ENCODE measurements at places on chromosomes 6 and 20.

- DNase-seq: peak; percentile 68
Observed at GRCh38 chr6:106702451-106703110, 73.2 kb downstream of the QRSL1 start.

DNA sequence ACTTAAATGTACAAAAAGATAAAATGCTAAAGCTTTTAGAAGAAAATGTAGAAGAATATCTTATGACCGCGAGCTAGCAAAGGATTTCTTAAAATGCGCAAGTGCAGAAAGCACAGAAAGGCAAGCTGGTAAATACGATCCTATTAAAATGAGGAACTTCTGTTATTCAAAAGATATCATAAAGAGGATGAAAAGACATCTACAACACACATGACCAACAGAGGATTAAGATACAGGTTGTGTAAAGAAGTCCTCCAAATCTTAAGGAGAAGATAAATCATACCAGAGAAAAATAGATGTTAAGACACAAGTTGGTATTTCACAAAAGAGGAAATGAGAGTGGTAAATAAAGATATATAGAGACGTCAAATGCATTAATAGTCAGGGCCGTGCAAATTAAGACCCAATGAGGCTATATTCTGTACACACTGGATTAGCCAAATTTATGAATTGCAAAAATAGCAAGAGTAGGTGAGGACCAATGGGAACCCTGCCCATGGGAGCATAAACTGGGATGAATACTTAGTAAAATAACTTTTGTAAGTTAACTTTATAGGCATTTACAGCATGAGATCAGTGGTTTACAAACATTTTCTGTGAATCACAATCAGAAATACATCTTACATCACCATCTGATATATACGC lies 23.0 kb downstream of the APCDD1L start:
- DNase-seq: no peak

DNA sequence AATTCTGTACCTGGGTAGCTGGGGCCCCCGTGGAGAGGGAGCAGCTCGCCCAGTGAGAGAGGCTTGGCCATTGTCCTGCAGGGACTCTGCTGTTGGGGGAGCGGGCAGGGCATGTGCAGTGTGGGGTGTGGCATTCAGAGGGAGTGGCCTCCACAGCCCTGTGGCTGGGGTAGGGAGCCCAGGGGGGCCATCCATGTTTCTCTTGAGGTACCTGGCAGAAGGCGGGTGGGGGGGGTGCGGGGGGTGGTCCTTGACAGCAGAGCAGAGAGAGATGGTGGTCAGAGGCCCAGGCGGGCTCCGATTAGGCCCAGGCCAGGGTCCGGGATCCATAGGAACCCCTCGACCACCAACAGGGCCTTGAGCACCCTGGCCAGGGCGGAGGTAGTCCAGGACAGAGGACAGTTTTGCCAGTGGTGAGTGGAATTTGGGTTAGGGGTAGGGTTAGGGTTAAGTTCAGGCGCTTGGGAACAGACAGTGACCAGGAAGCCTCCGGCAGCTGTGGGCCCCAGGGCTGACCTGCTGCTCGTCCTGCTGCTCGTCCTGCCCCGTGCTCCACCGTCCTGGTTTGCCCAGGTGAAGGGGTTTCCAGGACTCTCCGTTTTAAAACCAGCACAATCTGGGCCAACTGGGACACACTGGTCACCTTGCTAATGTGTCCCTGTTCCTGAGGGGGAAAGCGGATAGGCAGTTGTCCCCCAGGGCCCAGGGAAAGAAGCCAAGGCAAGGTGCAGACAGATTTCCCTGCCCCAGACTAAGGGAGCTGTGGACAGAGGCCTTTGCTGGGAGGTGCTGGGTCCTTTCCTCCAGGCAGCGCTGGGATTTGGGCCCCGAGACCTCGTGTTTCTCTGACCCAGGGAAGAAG lies 24.8 kb upstream of the MYT1 start:
- no peak for DNase-seq

- DNase-seq: no peak
Observed at GRCh38 chr20:47088335-47088734, 193.7 kb downstream of the EYA2 start.

DNA sequence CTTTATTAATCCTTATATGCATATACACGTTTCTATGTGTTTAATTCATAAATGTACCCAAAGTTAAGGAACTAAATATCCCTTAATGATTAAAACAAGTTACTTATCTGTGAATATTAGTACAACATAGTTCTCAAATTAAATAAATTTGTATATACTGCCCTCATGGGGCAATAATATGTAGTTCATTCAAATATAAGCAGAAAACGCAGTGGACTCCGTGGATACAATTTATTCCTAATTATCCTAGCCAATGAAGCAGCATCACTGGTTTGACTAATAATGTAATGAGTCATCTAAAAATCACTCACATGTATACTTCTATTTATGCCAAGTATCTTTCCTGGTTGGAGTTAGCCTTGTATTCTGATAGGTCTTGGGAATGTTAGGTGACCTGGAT lies 111.6 kb downstream of the TBC1D32 start:
- no peak for DNase-seq

GRCh38 chr6:137764464-137764863 lies 102.6 kb upstream of the TNFAIP3 start:
- DNase-seq: no peak

GRCh38 chr6:70072540-70073179 lies 206.3 kb downstream of the COL19A1 start:
- DNase-seq: no peak

- no peak for DNase-seq
Observed at GRCh38 chr6:333379-334002, 41.2 kb downstream of the DUSP22 start.

GRCh38 chr6:108838101-108838717 lies 10.0 kb upstream of the ARMC2 start:
- DNase-seq: no peak

All from NCI-H748 treated with DMSO at 0.1 percent for 48 hours (cell line).